ENCODE measurements at places on chromosomes 6 and 20.
A peak's percentile ranks its signal among the peaks of the same experiment; 100 is the strongest.

GRCh38 chr6:5936140-5936539 lies 70.6 kb downstream of the NRN1 start:
- DNase-seq, result no peak

GRCh38 chr6:85129881-85130280 lies 320.0 kb upstream of the NT5E start:
- DNase-seq, result no peak

- no peak for DNase-seq
Measured at GRCh38 chr6:71033171-71033570, 76.3 kb upstream of the B3GAT2 start.

GRCh38 chr20:40612247-40612646 lies 76.8 kb downstream of the MAFB start:
- no peak for DNase-seq

DNA sequence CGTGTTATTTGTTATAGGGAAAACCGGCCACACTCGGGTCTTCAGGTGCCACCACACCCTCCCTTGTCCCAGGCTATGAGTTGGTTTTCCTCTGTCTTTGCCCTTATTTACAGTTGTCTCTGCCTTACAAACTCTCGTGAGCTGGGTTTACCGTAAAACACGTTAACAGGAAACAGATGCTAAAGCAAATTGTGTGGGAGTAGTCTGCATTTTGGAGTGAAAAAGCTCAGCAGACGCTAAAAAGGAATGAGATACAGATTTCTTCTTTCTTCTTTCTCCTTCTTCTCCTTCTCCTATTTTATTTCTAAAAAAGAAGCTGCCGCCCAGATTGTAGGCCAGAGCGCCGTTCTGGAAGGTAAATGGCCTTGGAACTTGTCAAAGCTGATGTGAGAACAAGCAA lies 51.9 kb downstream of the APCDD1L start:
- DNase-seq, result no peak

DNA sequence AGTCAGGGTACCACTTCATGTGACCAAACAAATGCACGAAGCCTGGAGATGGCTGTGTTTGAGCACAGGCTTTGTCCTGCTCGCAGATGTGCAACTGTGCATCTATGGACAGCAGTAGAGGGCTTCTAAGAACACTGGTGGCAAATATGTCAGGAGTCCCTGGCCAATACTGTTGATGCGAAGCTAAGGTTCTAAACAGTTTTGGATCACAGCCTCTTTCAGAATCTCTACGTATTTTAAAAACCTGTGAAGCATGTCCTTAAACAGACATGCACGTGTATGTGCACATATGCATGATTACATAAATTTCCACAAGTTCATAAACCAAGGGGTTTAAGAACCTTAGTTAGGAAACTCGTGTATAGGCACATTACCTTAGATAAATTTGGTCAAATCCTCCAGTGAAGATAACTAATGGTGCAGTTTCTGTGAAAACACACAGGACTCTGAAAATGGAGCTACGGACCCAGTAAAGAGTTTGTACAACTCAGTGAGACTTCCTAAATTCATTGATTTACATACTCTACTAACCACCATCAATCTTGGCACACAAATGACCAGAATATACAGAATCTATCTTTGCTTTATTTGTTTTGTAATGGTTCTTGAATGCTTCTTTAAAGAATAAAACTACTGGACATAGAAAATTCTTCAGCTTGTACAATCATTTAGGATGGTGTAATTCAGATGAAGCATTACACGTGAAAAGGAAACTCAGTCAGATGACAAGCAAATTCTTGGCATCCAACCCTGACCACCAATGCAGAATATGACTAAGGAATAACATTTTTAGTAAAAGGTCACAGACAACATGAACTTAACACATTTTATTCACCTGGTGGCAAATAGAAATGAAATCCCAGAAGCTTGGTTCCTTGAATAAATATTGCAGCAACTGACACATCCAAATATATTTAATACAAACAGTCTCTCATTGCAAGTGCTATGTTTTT lies 27.4 kb downstream of the KCNQ5 start:
- DNase-seq, result no peak

- no peak for DNase-seq
Measured at GRCh38 chr6:105359419-105360370, 43.2 kb downstream of the PREP start.

GRCh38 chr6:156866220-156867015 lies 89.2 kb downstream of the ARID1B start:
- DNase-seq, result no peak

DNA sequence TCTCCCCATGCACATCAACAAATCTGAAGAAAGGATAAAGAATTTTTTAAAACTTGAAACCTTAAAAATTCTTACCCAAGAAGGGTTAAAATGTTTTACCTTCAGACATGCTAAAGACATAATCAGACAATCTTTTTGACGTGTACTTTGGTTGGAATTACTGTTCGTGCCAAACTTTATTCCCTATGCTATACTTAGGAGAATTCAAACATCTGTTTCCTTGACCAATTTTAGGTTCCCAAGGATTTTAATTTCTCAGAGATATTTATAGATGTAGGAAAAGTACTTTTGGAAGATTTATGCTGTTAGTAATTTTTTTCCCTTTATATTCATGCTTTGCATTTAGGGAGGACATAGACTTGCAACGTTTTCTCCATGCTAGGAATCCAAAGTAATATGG lies 108.4 kb downstream of the AFG1L start:
- no peak for DNase-seq

DNA sequence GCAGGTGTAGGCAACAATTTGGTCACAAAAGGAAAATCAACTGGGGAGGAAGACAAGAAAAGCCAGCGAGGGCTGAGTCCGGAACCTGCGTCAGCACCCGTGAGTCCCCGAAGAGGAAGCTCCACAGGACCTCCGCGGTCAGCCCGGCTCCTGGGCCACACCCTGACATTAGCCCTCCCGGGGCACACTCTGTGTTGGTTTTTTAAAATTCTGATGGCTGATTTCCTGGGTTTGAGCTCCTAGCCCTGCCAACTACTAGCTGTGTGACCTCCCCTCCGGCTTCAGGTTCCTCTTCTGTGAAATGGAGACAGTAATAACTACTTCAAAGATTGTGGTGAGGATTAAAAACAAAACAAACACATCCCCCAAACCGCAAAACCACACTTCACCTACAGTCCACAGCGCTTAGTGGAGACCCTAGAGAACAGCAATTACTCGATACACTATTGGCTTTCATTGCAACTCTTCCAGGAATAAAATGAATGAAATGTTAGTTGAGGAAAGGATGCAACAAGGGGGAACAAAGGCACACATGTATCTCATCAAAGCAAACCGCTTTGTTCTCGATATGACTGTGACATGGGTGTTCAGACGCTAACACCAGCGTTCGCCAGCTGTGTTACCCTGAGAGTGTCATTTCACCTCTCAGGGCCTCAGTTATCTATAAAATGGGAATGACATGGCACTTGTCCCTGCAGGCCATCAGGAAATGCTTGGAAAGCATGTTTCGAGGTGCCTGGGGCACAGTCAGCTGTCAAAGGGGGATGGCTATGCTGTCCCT lies 985 bp downstream of the ZBP1 start:
- no peak for DNase-seq

DNA sequence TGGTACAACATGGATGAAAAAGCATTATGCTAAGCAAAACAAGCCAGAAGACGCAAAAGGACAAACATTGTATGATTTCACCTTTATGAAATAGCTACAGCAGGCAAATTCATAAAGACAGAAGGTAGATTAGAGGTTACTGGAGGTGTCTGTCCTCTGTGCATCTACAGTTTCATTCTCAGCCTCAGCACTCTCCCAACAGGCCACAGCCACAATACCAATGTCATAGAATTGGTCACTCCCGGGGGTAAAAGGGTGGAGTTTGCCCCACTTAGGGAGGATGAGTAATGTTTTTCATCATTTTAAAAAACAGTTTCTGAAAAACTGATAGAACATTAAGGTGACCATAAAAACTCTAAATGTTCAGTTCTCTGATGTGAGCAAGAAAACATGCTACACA lies 17.2 kb upstream of the TMX4 start:
- no peak for DNase-seq

GRCh38 chr20:22371843-22372242 lies 212.5 kb downstream of the FOXA2 start:
- DNase-seq, result no peak

DNA sequence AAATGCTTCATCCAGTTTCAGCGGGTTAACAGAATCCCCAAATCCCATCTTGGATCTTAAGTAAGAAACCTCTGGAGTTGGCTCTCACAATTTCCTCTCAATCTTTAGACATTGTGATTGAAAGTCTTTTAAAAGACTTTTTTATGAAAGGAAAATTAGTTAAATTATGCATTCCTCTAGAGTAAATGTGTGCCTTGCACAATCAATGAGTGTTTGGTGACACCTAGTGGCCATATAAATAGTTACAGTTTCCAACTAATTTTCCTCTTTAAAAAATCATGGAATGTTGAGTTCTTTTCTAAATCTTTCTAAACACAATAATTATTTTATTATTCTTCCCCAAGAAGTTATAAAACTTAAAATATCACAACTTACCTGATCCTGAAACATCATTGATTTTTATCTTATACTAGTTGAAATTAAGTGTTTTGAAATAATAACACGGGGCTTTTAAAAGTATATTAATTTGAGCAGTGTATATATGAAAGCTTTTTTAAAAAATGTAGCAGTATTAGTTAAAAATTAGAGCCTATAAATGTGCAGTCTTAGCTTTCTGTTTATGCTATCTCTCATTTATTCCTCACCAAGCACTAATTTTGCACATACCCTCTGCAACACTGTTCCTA lies 66.4 kb downstream of the PKHD1 start:
- DNase-seq, result no peak

GRCh38 chr6:4169028-4169789 lies 33.8 kb upstream of the ECI2 start:
- DNase-seq, result no peak

GRCh38 chr6:21341910-21342309 lies 251.6 kb upstream of the SOX4 start:
- DNase-seq, result no peak

- DNase-seq, result no peak
Measured at GRCh38 chr20:39873286-39873685, 815.8 kb downstream of the MAFB start.

- no peak for DNase-seq
Measured at GRCh38 chr20:52410182-52410647, 218.6 kb upstream of the ZFP64 start.

GRCh38 chr20:53224851-53225250 lies 252.7 kb downstream of the TSHZ2 start:
- DNase-seq, result no peak

DNA sequence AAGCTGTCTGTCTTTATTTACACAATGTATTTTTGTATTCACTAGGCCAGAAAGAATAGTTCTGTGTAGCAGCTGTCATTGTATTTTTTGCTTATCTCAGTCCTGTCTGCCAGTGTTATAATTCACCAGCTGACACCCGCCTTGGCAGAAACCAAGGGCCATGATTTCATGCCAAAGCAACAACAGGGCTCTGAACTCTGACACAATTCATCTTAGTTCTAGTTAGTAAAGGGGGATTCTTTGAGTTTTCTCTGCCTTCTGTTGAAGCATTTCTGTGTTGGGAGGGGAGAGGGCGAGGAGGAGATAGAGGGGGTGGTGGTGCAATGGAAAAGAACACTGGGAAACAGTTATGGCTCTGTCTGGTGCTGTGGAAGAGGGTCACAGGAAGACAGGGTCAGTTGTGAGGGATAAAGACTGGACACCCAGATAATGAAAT lies 684.6 kb upstream of the MARCKS start:
- DNase-seq, result no peak

- no peak for DNase-seq
Measured at GRCh38 chr20:34343458-34344211, 19.4 kb upstream of the ITCH start.

- no peak for DNase-seq
Measured at GRCh38 chr6:111031151-111031550, 49.3 kb downstream of the RPF2 start.

DNA sequence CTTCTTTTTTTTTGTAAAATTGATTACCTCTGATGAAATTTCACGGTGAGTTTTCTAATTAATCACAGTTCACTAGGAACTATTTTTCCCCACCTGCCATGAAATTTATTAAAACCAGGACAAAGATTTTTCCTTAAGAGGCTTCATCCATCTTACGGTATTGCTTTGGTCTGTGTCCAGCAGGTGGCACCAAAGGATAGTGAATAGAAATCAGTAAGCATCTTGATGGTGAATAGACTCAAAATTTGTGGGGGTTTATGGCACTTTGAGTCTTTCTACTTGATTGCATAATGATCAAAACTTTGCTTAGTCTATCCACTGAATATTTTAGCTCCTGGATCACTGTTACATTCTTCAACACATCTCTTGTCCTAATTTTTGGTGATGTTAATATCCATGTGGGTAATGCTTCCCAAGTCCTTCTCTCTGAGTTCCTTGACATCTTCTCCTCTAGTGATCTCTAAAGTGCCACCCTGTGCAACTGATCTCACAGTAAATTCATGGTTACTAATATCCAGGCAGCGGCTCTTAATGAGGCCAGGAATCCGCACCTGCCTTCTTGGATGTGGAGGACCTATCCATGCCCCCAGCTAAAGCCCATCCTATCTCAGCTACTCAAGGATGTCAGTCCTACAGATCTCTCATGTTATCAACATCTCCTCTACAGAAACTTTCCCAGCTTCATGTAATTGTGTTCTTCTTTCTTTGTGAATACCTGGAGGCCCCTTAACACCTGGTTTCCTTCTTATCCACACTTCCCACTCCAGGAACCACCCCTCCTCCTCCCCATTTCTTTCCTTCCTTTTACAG lies 54.5 kb downstream of the STMND1 start:
- peak; percentile 74 for DNase-seq

- DNase-seq, result no peak
Measured at GRCh38 chr20:23582293-23582692, 14.0 kb upstream of the CST9L start.

- peak; percentile 63 for DNase-seq
Measured at GRCh38 chr6:12012558-12013306, 620 bp downstream of the HIVEP1 start.

DNA sequence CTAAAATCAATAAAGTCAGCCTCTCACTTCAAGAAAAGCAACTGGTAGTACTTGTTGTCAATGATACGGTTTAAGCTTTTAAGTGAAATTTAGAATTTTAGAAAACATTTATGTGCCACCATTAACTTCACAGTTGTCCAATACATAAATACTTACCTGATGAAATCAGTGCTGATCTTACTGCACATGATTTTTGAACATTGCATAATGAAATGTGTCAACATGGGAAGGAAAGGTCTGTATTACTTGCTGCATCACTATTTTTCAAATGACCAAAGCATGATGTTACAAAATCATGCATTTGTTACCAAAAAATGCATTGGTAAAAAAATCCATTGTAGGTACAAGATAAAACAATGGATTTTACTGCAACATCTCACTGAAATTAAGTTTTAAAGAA lies 284.3 kb downstream of the EPM2A start:
- DNase-seq, result no peak

DNA sequence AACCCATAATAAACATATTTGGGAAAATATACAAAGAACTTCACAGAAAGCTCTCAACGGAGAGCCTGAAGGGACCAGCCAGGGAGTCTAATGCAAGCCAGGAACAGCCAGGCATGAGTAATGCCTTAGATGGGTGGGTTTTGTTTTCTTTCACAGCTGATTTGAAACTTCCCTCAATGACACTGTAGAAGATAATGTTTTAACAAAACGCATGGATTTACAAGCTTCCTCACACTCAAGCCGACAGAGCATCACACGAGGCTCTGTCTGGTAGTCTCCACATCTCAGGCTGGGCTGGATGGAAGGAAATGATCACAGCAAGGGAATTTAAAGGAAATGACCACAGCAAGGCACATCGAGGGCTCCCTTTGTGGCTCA lies 113.9 kb downstream of the GMPR start:
- DNase-seq, result no peak

- DNase-seq, result no peak
Measured at GRCh38 chr20:14820771-14821170, 483.4 kb upstream of the FLRT3 start.

All from neural crest cell (in vitro differentiated cells).